Fibroblast of villous mesenchyme (primary cell): ENCODE measurements at places on chromosomes 13 and 19. TPM values are rescaled to one million over a fixed set of nuclear protein-coding genes. Genes with fewer than 3 reads are reported as not detected.

NPAS1 gene
- 0.32 and 0.86 TPM in 2 replicates for total RNA-seq

CRX gene
- total RNA-seq, result not detected in 2 replicates

STOML3 gene
- not detected in 2 replicates for total RNA-seq

OR10H1 gene
- not detected in 2 replicates for total RNA-seq

RCBTB2 gene
- 4.2 and 11.2 TPM in 2 replicates for total RNA-seq

TMEM145 gene
- not detected in 2 replicates for total RNA-seq

FCGBP gene
- under 0.01 TPM in 2 replicates for total RNA-seq

SLC1A6 gene
- not detected in 2 replicates for total RNA-seq

SPRY2 gene
- 15.8 and 16.0 TPM in 2 replicates for total RNA-seq

CARM1 gene
- total RNA-seq, result 38.0 and 40.6 TPM in 2 replicates

ZNF556 gene
- total RNA-seq, result 0.32 and 0.86 TPM in 2 replicates

KIR3DL2 gene
- not detected in 2 replicates for total RNA-seq

DAPK3 gene
- 209 and 213 TPM in 2 replicates for total RNA-seq

IFNL1 gene
- not detected in 2 replicates for total RNA-seq

PRRG2 gene
- total RNA-seq, result 0.32 and 0.43 TPM in 2 replicates

ZNF534 gene
- under 0.01 TPM in 1 of 2 replicates, not detected in the other for total RNA-seq

ERFL gene
- under 0.01 TPM in 1 of 2 replicates, not detected in the other for total RNA-seq

MISP3 gene
- under 0.01 and 0.32 TPM in 2 replicates for total RNA-seq

CEACAM20 gene
- total RNA-seq, result not detected in 2 replicates

TMIGD2 gene
- total RNA-seq, result not detected in 2 replicates

CPAMD8 gene
- 0.43 and 0.64 TPM in 2 replicates for total RNA-seq
